ENCODE measurements at places on chromosomes 3 and 15. TPM values are rescaled to one million over a fixed set of nuclear protein-coding genes. Genes with fewer than 3 reads are reported as not detected.

The PDE12 gene
- total RNA-seq: 17.4 TPM

The FBXW12 gene
- not detected for total RNA-seq

The GANC gene
- 19.9 TPM for total RNA-seq

The CACNA2D2 gene
- under 0.01 TPM for total RNA-seq

The JMJD7 gene
- total RNA-seq: 5.7 TPM

The SELENOT gene
- 149 TPM for total RNA-seq

The GABRR3 gene
- not detected for total RNA-seq

The OXTR gene
- 12.1 TPM for total RNA-seq

Data from uterine smooth muscle cell (primary cell).